Frontal cortex (tissue), 4 donors: ENCODE measurements at places on chromosomes 5 and 9.
A peak's percentile ranks its signal among the peaks of the same experiment; 100 is the strongest.

GRCh38 chr9:127078988-127079387, 43.4 kb downstream of the ANGPTL2 start:
- DNase-seq, result no peak

- DNase-seq, result no peak
These were observed 15.1 kb downstream of the ANGPTL2 start for GRCh38 chr9:127107171-127107928.

DNA sequence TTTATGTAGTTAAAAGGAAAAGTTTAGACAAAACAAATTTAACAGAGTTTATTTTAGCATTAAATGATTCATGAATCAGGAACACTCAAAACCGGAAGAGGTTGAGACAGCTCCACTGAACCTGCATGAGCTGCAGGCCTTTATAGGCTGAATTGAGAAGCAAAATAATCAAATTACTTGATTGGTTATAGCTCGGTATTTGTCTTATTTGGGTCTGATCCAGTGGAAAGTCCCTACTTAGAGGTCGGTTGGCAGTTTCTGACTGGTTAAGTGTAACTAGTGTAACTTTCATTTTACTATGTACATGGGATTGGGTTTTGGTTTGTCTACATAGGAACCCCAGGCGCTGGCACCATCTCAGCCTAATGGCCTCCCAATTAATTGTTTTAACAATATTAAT, 74.1 kb upstream of the PIK3R1 start:
- DNase-seq, result no peak

GRCh38 chr5:18079831-18080230, 445.6 kb downstream of the TAF11L14 start:
- no peak for DNase-seq

GRCh38 chr9:112599732-112600131, 113.1 kb downstream of the KIAA1958 start:
- DNase-seq, result no peak

- DNase-seq, result no peak
These were observed 402.5 kb downstream of the EFNA5 start for GRCh38 chr5:107268241-107268640.

- DNase-seq, result no peak
These were observed 20.9 kb downstream of the ZNF474 start for GRCh38 chr5:122150215-122150614.

GRCh38 chr9:27569406-27569805, 3.9 kb downstream of the C9orf72 start:
- no peak for DNase-seq

GRCh38 chr5:58836351-58836750, 253.5 kb downstream of the RAB3C start:
- no peak for DNase-seq

- no peak for DNase-seq
These were observed 286.1 kb downstream of the RAB3C start for GRCh38 chr5:58868931-58869330.

DNA sequence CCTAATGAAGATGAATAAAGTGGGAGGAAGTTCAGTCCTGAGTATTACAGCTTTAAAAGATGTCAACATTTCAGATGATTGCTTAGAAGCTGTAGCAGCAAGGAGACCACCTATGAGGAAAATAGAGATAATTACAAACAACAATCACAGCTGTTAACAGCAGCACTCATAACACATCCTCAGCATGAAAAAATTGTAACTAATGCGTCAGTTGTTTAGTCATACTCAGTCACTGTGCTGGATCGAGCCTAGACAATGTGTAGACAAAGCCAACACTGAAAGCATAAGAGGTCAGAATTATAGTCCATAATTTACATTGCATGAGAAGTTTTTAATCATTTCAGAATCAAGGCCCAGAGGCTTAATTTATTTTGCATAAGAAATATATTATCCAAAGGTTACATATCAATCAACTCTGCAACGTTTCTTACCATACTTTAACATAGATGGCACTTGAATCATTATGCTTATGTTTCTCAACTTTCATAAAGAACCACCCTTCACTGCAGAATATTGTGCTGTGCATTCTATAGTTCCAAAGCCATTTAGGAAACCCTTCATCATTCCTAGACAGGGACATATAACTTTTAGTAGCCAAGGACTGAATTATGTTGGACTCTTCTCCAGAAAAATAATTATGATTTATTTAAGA, 60.2 kb upstream of the HAPLN1 start:
- no peak for DNase-seq

- no peak for DNase-seq
These were observed 339.4 kb downstream of the MTRR start for GRCh38 chr5:8208307-8208706.

DNA sequence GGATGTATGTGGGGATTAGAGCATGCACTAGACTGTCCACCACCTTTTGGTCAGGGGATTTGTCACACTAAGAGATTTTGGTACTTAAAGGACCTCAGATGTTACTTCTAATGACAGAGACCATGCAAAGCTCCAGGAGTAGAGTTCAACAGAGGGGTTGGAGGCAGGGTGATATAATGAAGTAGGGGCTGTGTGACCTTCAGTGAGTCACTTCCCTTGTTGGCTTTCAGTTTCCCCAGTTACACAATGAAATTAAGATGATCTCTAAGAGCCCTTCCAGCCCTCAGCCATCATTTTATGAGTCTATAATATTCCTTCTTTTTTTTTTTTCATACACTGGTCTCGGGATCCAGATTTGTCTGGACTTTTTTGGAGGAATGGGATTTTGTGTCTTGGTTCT, 26.8 kb downstream of the GLRA1 start:
- no peak for DNase-seq

GRCh38 chr5:168578538-168579487, at the start of gene PANK3:
Gene PANK3, minus strand, starts transcription at chr5:168579368. Its CDS starts 85 bp downstream, at chr5:168579283.
- peak; percentile 83 for DNase-seq

- no peak for DNase-seq
These were observed 1129.6 kb downstream of the PTPRD start for GRCh38 chr9:9483175-9483574.

DNA sequence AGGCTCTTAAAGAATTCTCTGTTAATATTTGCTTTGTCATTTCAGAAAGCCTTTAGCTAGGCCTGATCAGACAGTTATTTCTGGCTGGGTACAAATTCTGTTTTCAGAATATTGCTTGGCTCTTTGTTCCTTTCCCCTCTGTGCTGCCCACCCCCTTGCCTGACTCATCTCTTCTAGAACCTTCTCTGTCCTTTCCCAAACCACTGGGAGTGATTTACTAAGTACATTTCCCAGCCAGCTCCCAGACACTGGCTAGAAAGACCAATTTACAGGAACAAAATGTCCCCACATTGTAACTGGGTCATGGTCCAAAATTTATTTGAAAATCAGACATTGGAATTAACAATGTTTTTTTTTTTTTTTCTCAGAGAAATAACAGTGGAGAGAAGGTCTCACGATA, 133.1 kb upstream of the MAP1B start:
- DNase-seq, result no peak

DNA sequence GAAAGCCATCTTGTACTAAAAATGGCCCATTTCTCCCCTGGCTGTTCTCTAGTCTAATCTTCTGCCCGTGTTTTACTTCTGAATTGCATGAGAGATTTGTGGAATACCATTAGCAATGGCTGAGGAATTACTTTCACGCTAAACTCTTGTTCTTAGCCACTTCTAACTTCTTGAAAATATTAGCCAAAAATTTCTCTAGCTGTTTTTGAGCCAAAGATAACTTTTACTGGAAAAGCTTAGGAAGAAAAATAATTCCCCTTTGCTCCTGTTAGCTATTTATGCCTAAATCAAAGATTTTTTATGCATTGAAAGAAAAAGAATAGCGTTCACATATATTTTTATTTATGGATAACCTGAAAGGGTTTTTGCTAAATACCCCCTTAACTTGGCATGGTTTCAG, 287.8 kb downstream of the MTRR start:
- DNase-seq, result no peak

- no peak for DNase-seq
These were observed 25.2 kb upstream of the COL27A1 start for GRCh38 chr9:114130141-114130540.

- DNase-seq, result no peak
These were observed 36.0 kb upstream of the GLIPR2 start for GRCh38 chr9:36100532-36100931.

DNA sequence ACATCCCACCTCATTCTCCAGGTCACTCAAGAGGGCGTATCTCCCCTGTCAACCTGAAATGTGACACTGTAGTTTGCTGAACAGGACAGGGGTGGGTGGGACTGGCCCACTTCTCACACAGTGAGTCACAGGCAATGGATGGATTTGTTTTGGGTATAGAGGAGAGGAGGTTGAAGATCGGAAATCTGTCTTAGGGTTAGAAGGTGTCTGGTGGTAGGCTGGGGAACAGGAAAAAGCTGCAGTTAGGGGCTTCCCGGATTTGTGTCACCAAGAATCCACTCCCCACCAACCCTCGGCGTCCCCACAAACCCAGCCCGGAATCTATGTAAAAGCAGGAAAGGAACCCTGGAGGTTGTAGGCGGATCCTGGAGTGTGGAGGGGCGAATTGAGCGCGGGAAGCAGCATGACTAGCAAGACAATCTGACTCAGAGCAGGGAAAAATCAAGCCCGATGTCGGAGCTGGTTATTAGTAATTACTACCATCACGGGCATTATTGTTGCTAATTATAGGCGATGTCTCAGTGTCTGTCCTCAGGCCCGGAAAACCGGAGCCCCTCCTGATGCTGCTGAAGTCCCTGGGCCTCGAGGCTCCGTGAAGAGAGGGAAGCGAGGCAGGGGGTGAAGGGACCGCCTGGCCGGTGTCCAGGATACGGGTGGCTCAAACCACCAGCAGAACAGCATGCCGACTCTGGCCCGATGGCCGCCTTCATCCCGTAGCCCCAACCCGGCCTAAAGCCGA, 1.7 kb upstream of the IRX1 start:
- peak; percentile 20 for DNase-seq

- DNase-seq, result no peak
These were observed 189.5 kb downstream of the TMEM38B start for GRCh38 chr9:105883847-105884246.

DNA sequence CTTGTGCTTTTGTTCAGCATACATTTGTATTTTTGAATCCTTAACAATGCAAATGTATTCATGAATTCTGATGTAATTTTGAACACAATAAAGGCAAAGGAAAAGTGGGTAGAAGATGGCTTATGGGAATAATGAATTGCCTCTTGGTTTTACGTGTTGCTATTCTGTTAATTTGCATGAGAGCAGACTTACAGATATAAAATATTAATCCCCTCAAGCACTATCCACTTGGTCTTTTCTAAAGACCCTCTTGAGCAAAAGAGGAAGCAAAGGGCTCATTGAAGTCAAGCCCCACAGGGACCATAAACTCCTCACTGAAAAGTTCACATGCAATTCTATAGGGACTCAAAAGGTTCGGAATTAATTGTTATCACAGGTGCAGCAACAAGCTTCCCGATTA, 51.9 kb downstream of the OSTF1 start:
- no peak for DNase-seq

DNA sequence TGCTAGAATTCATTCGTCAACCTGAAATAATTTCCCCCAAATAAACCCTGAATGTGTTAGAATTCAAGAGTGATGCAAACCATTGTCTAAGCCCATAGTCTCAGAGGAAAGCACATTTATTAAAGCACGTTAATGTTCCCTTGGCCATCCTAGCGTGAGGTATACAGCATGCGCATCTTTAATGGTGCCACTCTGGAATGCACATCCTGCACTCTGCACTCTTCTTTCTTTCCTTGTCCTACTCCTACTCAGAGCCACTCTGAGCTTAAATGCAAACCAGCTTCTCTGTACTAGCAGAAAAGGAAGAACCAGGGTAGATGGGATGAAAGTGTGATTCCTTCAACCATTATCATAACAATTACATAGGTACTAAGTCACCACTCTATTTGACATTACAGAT, 50.4 kb downstream of the ARL15 start:
- no peak for DNase-seq

GRCh38 chr5:107486489-107486888, 184.2 kb downstream of the EFNA5 start:
- no peak for DNase-seq

DNA sequence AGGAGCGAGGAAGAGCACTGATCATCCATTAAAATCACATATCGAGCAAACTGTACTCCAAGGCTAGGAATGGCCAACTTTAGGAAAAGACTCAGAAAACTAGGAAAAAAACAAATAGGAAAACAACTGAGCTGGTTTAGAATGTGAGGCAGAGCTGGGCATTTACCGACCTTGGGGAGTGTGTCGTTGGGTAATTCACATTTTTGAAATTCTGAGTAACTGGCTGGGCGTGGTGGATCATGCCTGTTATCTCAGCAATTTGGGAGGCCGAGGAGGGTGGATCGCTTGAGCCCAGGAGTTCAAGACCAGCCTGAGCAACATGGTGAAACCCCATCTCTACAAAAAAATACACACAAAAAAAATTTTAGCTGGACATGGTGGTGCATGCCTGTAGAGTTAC, 70.1 kb downstream of the ZFAND5 start:
- no peak for DNase-seq

DNA sequence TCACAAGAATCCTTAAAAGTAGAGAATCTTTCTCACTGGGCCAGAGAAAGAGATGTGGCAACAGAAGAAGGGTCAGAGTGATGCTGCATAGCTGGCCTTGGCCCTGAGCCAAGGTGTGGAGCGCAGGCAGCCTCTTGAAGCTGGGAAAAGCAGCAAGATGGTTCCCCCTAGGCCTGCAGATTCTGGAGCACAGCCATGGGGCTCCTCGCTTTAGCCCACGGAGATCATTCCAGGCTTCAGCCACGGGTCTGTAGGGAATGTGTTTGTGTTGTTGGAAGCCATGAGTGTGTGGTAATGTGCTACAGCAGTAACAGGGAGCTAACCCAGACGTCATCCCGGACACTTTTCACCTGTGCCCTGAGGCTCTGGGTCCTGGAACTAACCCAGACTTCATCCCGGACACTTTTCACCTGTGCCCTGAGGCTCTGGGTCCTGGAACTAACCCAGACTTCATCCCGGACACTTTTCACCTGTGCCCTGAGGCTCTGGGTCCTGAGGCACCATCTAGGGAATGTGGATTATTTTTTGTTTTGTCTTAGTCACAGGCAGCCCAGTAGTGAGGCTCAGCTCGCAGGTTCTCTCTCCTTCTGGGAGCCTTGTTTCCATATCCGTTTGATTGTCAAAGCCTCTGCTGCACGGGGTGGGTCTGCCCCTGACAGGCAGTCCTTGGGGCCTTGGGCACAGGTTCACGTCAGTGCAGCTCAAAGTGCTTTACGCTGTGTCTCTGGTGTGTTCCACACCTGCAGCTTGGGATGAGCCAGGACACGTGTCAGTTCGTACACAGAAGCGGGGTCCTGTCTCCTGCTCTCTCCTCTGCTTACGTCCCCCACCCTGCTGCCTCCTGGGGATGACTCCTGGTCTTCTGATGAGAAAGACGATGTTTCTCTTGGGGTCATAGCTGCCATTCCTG, 56.3 kb upstream of the EXOC3 start:
- DNase-seq, result no peak

DNA sequence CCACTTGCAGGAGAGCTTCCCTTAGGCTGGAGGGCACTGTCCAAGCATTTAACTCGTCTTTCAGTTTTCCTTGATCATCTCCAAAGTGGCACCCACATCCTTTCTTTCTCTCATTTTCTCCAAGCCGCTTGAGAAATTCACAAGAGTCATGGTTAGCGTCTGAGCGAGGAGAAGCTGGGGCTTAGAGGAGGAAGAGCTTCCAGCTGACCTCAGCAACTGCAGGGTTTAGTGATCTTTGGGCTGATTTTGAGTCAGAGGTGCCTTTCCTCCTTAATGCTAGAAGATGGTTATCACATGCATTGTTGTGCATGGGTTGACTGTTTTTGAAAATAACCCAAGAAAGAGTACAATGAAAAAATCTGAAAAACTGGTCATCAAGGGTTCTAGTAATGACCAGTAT, 134.7 kb downstream of the GADD45G start:
- DNase-seq, result no peak

- peak; percentile 68 for DNase-seq
These were observed at the start of gene SUSD3 for GRCh38 chr9:93058355-93059010. Gene SUSD3, plus strand, starts transcription at chr9:93058701. Its CDS starts 42 bp downstream, at chr9:93058743.
